ENCODE measurements at places on chromosomes 3 and 15.

DNA sequence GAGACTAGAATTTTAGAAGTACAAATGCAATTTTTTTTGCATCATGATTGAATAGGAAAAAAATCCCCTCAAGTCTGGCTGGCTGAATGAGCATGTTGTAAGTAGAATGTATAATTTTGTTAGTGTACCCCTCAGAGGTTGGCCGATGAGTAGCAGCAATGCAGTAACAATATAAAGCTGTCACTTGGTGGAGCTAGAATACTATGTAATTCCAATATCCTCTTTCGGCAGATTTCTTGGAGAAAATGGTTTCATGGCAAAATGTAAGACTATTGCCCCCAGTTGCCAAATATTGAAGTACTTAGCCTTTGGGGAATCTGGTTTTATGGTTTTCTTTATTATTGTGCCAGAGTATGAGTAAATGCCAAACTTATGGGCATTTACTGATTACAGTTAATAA is 39.8 kb upstream of the SGO1 start:
- DNase-seq: peak; percentile 53

DNA sequence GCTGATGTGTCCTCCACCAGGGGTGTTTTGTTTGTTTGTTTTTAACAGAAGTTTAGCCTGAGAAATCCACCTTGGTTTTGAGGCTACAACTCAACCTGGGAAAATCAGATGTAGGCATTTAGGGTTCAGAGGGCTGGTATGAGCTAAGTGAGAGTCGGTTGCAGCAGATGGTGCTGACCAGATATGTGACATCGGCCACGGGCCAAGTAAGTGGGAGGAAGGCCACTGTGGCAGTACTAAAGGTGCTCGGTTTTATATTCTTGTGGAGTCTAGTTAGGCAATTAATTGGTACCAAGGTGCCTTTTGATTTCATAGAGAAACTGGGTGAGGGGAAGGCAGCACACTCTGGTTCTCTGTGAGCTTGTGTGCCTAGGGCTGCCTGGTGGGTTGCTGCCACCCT is 10.5 kb downstream of the MTMR14 start:
- DNase-seq: no peak

DNA sequence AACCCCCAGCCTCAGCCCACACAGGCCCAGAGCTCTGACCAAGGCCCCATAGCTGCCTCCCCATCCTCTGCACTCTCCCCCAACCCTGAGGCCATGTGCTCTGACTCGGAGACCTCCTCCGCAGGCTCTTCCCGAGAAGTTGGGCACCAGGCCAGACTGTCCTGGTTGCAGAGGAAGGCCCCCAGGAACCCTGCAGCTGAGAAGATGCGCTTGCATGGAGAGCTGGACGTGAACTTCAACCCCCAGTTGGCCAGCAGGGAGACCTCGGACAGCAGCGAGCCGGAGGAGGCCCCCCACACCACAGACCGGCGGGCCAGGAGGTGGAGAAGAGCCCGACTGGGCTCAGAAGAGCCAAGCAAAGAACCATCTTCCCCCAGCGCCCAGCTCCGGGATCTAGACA is 119.5 kb upstream of the EIF1B start:
- no peak for DNase-seq

DNA sequence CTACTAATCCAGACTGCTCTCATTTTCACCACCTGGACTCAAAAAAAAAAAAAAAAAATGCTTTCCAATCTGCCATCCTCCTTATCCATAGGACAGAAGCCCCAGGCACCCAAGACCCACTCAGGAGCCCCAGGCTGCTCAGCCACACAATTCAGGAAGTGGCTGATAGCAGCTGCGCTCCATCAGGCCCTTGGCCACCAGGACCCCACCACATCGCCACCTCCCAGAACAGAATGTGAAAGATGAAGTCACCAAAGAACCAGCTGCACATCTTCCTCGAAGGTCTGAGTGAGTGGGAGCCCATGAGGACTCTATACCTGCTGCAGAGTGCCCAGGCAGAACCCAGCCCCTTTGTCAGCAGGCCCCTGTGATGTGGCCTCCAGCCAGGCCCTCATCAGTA is 19.5 kb downstream of the POC1A start:
- peak; percentile 6 for DNase-seq

DNA sequence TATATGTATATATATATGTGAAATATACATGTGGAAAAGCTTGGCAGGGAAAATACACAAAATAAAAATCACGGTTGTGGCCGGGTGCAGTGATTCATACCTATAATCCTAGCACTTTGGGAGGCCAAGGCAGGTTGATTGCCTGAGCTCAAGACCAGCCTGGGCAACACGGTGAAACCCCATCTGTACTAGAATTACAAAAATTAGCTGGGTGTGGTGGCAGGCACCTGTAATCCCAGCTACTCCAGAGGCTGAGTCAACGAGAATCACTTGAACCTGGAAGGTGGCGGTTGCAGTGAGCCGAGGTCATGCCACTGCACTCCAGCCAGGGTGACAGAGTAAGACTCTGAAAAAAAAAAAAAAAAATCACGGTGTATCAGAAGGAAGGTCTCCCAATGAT is 20.8 kb upstream of the ARHGEF3 start:
- DNase-seq: no peak

- DNase-seq: no peak
Measured at GRCh38 chr15:57517030-57517671, 74.6 kb upstream of the MYZAP start.

- DNase-seq: no peak
Measured at GRCh38 chr15:72153269-72154000, 35.2 kb downstream of the SENP8 start.

GRCh38 chr3:97691354-97691753 is 73.2 kb upstream of the ARL6 start:
- no peak for DNase-seq

DNA sequence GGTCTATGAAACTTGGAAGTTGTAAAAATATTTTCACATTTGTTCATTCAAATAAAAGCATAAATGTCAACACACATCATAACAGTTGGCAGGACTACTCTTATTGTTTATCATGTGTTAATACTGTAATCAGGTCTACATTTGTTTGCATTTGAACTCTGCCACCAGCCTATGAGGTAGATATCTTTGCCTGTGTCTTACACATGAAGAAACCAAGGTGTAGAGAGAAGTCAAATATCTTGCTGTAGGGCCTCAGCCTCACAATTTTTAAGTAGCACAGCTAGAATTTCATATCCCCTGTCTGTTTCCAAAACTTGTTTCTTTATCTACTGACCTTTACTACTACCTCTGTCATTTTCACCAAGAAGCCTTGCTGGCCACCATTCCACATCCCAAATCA is 161.9 kb downstream of the ZIC4 start:
- DNase-seq: no peak

GRCh38 chr3:150697646-150698045 is 6.1 kb downstream of the ERICH6 start:
- no peak for DNase-seq

- no peak for DNase-seq
Measured at GRCh38 chr15:41797201-41797944, 23.1 kb downstream of the MAPKBP1 start.

DNA sequence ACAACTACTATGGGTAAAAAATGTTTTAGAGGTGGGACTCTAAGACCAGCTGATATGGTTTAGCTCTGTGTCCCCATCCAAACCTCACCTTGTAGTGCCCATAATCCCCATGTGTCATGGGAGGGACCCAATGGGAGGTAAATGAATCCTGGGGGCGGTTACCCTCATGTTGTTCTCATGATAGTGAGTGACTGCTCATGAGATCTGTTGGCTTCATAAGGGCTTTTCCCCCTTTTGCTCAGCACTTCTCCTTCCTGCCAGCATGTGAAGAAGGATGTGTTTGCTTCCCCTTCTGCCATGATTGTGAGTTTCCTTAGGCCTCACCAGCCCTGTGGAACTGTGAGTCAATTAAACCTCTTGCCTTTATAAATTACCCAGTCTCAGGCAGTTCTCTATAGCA is 45.7 kb downstream of the FAM98B start:
- no peak for DNase-seq

GRCh38 chr3:133958071-133958805 is 62.6 kb upstream of the RAB6B start:
- no peak for DNase-seq

- DNase-seq: no peak
Measured at GRCh38 chr15:79989183-79989582, 18.2 kb upstream of the BCL2A1 start.

DNA sequence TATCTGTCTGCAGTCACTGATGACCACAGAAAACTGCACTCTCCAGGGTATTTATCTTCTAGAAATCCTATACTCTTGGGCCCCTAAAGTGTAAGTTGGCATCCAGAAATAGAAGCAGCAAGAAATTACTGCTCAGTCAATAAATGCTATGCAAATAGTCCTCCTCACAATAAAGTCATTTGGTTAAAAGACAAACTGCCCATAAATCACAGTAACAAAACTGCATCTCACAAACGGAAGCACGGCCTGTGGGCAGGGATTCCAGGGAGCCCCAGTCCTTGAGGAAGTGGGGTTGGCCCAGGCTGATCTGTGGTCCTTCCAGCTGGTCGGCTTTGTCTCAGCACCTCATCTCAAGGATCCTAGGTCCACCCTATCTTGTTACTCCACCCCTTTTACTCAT is 29.7 kb upstream of the SPATA12 start:
- no peak for DNase-seq

DNA sequence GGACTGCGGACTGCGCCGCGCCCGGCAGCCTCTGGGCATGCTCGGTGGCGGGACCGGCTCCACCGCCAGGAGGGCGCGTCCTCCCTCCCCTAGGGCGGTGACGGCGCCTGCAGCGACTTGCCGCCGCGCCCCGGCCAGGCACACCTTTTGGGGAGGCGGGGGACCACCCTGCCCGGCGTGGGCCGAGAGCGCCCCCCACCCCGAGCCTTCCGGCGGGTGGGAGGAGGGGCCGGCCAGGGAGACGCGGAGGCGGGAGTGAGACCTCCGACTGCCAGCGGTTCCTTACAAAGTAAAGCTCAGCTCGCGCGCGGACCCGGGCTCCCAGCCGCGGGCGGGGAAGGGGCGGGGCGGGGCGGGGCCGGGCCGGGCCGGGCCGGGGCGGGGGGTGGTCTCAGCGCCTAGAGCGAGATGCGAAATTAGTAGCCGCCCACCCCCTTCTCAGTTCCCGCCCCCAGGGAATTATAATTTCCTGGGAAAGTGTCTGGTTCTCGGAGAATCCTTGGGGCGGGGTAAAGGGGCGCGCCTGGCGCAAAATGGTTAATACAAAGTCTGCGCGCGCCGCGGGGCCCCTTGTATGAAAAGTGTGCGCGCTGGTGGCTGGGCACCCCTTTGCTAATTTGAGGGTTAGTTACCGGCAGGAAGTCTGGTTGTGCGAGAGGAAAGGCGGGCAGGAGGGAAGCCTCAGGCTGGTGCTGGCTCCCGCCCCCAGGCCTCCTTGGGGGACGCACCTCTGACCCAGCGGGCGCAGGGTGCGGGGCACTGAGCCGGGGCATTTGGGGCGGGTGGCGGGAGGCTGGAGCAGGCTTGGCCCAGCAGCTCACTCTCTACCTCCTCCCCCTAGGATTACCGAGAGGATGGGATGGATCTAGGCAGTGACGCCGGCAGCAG is 224.8 kb upstream of the IL12A start:
- DNase-seq: peak; percentile 17

DNA sequence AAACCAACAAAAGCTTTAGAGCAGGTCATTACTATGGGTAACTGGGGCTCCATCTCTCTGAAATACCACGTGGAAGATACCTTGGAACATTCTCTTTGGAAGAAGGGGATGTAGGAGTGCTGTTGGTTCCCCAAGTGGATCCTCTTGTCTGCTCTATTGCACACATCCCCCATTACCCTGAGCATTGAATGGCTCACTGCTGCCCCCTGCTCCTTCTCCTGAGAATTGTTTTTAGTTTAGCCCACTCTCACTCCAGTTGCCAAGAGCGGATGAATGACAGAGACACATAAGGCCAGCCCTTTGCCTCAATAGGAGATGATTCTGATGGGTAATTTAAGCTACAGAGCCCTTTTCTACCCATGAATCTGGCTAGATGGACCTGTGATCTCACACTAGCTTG is 135.6 kb upstream of the SUCLG2 start:
- DNase-seq: peak; percentile 65

- DNase-seq: no peak
Measured at GRCh38 chr3:59084583-59084982, 34.8 kb upstream of the CFAP20DC start.

GRCh38 chr3:45878124-45878523 is 8.2 kb upstream of the CCR9 start:
- no peak for DNase-seq

GRCh38 chr3:64530434-64531049 is 157.3 kb downstream of the ADAMTS9 start:
- peak; percentile 59 for DNase-seq

DNA sequence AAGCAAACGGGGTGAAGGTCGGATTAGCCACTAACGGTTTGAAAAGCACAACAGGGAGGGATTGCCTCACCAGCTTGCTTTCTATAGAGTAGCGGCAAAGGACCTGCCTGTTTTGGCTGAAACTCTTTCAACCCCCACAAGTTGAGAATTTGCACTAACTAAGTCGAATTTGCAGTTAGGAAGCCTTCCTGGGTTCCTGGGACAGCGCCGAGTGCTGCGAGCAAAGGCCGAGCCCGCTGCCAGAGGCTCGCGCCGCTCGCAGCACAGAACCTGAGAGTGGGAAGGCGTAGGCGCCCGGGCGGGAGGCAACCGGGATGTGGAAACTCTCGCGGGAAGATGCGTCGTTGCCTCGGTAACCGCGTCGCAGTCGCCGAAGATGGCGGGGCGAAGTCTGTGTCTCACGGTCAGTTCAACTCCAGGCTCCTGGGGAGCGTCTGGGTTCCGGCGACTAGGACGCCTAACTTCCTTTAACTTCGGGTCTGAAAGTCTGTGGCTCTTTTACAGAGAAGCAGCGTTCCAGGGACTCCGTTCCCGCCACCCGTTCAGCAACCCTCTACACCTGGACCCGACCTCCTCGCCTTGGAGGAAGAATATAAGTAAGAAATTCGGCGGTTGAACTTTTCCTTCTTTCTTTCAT is at the start of gene TEX9:
Gene TEX9 (plus strand): TSS at position 352 of the 637 bp plus-strand sequence. CDS start 25 bp downstream, at position 377.
- peak; percentile 82 for DNase-seq

DNA sequence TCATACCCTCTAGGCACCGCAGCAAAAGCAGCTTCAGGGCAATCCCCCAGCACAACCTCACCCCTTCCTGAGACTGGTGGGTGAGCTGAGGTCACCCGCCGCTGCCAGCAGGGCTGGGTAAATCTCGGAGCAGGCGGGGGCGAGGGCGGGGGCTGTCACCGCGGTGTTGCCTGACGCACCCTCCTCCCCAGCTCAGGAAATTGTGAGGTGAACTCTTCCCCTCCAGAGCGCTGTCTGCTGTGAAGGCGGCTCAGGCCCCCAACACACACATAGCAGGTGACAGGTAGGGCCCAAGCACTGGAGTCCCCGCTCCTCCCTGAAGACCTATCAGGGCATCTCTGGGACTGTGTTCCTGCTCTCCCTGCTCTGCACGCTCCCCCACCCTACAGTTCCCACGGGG is 30.2 kb upstream of the FURIN start:
- no peak for DNase-seq

DNA sequence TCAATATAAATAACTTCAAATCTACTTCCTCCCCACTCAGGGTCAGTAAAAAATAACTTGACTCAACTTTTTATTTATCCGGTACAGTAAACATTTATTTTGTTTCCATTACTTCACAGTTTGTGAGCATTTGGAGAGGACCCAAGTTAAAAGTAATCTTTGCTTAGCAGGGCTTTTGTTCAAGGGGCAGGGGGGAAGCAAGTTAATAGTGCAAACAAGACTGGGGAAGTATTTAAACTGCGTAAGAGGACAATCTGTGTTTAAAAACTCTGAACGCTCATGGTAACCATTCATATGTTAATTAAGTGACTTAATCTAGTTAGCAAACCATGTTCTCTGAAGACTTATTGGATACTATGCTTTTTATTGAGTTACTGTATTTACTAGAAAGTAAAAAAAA is 346.2 kb downstream of the SLC9A9 start:
- DNase-seq: no peak

- DNase-seq: no peak
Measured at GRCh38 chr3:172319595-172319994, 128.7 kb downstream of the GHSR start.

- no peak for DNase-seq
Measured at GRCh38 chr3:79514069-79514468, 253.7 kb downstream of the ROBO1 start.
